ENCODE measurements at places on chromosomes 2 and 18. TPM values are rescaled to one million over a fixed set of nuclear protein-coding genes. Genes with fewer than 3 reads are reported as not detected.

DNA sequence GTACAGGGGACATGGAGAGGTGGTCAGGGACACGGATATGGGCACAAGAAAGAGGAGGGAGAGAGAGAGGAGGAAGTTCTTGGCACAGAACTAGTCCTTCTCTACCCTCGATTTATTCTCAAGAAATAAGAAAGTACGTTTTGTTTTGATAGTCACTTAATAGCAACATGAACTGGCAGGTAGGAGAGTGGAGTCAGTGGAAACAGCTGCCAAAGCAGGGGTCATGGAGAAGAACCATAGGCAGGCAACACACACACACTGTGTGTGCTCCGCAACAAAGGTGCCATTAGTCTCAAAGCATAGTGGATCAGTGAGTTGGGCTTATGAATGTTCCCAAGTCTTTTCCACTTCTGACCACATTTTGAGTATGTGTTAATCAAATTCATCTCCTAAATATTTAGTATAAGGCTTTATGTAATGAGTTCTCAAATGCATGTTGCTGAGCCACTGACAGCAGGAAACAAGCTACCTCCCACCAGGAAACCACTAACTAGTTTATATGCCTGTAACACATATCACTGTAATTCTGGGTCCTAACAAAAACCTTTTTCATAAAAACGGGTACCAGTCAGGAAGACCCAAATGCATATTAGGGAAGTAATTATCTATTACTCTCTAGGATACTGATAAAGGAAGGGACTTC is 41.1 kb downstream of the IWS1 start:
- no peak for DNase-seq

- no peak for DNase-seq
Observed at GRCh38 chr18:21115519-21116411, 4.2 kb upstream of the ROCK1 start.

CYTIP gene
- total RNA-seq: not detected

- DNase-seq: no peak
Observed at GRCh38 chr2:74401891-74402290, 19.5 kb downstream of the C2orf81 start.

All from A172 (cell line).